GM13977 (cell line): ENCODE measurements at places on chromosomes 16 and 17.

DNA sequence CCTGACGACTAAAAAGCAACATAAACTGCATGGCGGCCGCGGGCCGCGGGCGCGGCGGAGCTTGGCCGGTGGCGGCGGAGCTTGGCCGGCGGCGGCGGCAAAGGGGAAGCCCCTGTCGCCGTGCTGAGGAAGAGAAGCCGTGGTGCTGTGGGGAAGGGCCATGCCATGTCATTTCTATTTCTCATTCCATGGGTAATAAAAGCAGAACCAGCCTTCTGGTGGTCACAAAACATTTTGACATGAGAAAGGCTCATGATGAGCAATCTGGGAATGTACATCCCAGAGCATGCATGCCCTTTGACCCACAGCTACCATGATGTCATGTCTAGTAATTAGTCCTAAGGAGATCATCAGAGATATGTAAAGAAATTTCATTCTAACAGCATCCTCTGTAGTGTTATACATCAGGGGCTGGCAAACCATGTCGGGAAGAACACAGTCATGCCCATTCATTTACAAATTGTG is 23.9 kb upstream of the HEATR6 start:
- peak; percentile 33 for DNase-seq

GRCh38 chr16:11484691-11485258 is 101.9 kb downstream of the LITAF start:
- no peak for DNase-seq

DNA sequence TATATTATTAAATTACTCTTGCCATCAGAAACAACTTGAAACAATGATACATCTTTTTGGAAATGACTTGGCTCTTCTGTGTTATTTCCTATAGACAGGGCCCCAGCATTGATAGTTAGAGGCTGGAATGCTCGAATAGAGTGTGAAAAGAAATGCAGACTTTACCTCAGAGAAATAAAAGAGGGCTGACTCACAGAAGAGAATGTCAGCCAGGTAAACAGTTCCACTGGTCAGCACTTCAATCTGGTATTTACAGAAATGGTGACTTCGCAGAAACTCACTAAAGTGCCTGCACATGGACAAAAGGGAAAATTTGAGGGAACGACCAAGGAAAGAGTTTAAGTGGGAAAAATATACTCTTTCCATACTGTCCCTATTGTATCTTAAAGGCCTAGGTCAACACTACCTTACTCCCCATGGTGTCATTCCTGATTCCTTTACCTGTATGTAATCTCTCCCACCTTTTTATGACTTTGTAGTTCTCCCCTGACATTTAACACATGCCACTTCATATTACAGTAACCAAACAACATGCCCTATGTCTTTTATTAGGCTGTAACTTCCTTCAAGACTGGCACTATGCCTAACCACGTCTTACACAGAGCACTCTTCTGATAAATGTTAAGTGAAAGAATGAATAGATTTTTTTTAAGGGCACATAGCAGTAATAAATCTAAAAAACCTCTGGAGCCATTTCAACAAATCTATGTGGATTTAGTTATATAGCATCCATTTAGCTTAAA is 36.7 kb downstream of the AKAP10 start:
- no peak for DNase-seq

- no peak for DNase-seq
Measured at GRCh38 chr17:180381-181244, 837 bp downstream of the DOC2B start.

GRCh38 chr16:81765969-81766368 is 13.1 kb upstream of the PLCG2 start:
- DNase-seq: no peak

GRCh38 chr17:68431661-68432071 is 25.6 kb downstream of the WIPI1 start:
- peak; percentile 28 for DNase-seq

DNA sequence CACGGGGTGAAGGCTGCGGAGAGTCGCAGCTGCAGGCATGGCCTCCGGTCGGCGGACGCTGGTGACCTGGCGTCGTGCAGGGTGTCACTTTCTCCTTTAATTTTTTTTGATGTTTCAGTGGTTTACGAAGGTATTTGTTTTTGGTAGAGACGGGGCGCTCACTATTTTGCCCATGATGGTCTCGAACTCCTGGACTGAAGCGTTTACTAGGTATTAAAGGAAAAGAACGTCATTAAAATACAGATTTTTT is 17.1 kb downstream of the ZNF213 start:
- DNase-seq: no peak

GRCh38 chr17:49582789-49583188 is 7.1 kb downstream of the NXPH3 start:
- DNase-seq: no peak

GRCh38 chr17:17667947-17668346 is 13.3 kb upstream of the RAI1 start:
- DNase-seq: no peak

GRCh38 chr16:72113616-72113945 is 19.9 kb downstream of the DHX38 start:
- DNase-seq: no peak
